Endothelial cell of umbilical vein (primary cell): ENCODE measurements at places on chromosomes 11 and 22. TPM values are rescaled to one million over a fixed set of nuclear protein-coding genes. Genes with fewer than 3 reads are reported as not detected.

- DNase-seq, result no peak
These were observed 105.0 kb upstream of the RAG2 start for GRCh38 chr11:36703055-36703404.

DNA sequence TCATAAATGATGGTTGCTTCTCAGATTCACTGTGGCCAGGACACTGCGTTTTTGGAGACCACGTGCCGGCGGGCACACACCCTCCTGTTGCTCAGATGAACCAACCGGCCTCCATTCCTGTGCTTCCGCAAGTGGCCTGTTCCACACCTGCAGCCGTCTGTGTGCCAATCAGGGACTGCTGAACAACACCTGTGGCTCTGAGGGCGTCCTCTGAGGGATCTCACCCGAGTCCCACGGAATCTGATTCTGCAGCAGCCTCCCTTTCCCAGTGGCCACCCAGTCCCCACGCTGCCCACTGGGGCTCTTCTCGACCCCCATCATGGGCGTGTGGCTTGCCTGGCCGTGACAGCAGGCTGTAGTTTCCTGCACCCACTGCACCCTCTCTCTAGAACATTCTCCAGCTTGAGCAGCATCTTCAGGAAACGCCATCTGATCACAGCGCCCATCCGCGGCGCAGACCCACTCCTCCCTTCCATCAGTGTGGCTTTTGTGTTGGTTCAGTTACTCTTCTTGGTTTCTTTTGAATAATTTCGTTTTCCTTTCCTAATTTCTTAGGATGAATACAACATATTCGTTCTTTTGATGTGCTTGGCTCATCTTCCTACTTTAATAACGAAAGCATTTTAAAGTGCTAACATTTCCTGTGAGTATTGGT is 100.3 kb upstream of the SLC22A12 start:
- DNase-seq, result no peak

Gene CNTF
- 0.53 and 0.84 TPM in 2 replicates for polyA plus RNA-seq

DNA sequence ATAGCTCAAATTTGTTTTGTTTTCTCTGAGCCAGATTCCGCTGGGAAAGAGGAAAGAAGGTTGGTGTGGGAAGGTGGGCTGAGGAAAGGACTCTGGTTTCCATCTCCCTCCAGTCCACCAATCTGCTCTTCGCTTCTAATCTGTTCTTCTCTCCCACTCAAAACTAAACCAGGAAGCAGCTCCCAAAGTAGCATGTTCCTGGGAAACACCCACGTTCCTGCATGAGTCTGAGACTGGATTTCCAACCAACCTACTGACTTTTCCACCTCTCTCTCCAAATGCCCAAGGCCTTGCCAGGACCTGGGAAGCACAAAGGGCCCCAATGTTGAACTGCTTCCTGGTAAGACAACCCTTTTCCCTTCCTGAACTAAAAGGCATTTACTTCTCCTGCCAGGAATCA is 110.2 kb downstream of the WT1 start:
- no peak for DNase-seq

Gene C11orf98
- polyA plus RNA-seq, result 32.3 and 39.5 TPM in 2 replicates

Gene LGALS12
- polyA plus RNA-seq, result not detected in 2 replicates

DNA sequence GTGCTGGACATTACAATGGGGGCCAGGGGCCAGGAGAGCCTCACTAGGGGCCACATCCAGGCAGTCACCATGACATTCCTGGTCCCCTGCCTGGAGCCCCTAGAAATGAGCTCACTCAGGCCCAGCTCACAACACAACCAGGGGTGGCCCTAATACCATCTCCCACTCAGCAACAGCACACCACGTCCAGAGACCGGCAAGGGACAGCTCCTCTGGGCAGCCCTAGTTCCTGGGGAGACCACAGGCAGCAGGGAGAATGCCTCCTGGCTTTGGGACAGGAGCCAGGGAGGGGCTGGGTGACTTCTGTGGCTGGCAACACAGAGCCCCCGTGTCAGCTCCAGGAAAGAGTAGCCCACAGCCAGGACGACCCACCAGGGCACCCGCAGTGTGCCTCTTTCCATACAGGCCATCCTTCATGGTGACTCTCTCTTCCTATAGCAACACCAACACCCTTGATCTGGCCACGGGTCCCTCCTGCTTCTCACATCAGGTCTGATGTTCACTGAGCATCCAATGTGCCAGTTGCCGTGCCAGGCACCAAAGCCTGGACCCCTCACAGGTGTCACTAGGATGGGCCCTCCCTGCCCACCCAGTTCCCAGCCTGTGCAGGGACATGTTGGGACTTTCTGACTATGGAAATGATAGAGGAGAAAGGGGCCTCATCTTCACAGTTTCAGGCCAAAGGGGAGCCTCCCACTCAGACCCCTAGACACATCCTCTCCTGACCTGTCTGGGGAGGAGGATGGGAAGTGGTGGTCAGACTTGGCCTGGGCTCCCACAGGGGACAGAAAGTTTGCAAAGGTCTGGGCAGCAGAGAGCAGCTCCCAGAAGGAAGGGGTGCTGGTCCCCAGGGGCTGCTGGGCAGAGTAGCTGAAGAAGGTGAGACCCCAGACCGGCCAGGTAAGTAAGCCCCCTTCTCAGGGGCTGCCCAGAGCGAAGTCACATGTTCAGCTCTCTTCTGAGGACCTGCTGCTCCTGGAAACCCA is 43.2 kb downstream of the IGLL5 start:
- DNase-seq, result no peak

DNA sequence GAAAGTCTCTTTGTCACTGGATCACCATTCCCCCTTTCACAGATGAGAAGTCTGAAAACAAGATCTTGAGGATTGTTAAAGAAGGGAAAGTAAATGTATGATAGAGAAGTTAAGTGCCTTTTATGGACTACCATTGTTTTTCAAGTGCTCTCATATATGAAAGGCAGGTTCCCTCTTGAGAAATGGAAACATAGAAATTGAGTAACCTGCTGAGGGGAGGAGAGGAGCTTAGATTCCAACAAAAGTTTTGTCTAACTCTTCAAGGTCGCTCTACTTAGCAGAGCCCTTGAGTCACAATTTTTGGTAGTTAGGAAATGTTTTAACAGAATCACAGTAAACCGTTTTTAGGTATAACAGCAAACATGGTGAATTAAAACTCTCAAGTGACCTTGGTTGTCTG is 80.1 kb downstream of the SVIP start:
- no peak for DNase-seq

GRCh38 chr11:87092159-87092558 is 54.4 kb downstream of the TMEM135 start:
- no peak for DNase-seq

DNA sequence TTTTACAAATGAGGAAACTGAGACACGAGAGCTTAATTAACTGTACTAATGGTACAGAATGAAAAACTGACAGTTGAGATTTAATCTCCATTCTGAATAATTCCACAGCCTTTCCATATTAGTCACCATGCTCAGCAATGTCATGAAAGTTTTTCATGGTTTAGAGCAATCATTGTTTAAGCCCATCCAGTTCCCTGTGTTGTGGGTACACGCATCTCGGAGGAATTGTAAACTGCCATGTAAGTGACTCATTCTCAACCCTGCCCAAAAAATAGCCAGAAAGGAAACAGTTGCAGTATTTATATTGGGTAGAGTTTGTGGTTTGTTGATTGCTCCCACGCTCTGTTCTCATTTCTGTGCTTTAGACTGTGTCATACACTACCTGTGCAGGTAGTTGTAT is 1790.8 kb downstream of the LRRC4C start:
- no peak for DNase-seq
